Endodermal cell (in vitro differentiated cells): ENCODE measurements at places on chromosomes 1 and 21. TPM values are rescaled to one million over a fixed set of nuclear protein-coding genes. Genes with fewer than 3 reads are reported as not detected.

Gene RHCE
- total RNA-seq, result 0.33 TPM in 1 of 2 replicates, not detected in the other

Gene GPR161
- 24.0 and 25.7 TPM in 2 replicates for total RNA-seq

Gene PODN
- total RNA-seq, result 3.1 and 3.6 TPM in 2 replicates

Gene TMEM269
- 0.11 and 0.20 TPM in 2 replicates for total RNA-seq

Gene OR2G6
- total RNA-seq, result not detected in 2 replicates

Gene SNRPE
- total RNA-seq, result 273 and 285 TPM in 2 replicates

Gene NGF
- total RNA-seq, result 0.38 to 0.70 TPM in 2 of 3 replicates, not detected in the other

DNA sequence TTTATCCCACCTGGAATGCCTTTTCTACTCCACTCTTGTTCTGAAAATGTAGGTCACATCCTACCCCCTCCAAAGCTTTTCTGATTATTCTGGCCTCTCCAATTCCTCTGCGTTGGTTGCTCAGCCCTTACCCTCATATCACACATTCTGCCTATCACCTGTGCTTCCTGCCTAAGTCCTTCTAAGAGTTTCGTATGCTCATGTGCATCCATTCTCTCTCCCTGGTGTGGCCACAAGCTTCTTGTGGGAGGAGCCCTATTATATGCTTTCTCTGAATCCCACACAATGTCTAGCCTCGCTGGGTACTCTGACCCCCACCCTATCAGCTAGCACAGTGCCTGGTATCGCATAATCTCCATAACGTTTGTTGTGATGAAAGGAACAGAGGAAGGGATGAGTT is 54.2 kb downstream of the CD58 start:
- no peak for DNase-seq

DNA sequence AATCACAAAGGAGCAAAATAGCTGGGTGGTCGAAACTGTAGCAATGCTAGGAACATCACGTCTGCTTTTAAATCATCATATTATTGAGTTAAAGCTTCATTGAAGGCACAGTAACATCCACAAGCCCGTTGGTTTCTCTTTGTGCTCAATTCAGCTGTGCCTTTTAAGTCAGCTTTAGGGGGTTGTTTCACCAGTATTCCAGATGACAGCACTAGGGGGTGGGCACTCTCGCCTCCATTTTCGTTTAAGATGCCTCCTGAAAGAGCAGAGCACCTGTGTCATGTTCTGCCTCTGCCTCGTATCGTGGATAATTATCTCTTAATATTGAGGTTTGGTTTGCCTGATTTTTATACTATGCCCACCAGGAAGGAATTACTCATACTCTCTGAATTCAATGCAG is 139.8 kb upstream of the PTBP2 start:
- DNase-seq, result no peak

DNA sequence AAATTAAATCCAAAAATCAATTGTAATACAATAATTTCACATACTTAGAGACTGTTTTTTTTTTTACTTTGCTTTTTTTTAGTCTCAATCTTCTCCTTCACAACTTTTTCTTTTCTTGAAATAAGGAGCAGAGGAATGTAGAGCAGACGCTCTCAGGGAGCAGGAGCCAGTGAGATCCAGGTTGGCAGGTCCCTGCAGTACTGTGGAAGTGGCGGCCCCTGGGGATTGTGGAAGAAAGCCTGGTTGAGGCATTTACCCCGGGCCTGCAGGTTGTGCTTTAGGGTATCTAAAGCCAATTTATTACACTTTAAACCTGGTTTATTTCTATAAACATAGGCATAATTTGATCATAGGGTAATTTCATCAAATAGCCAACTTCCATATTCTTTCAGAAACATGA is 748 bp upstream of the OR2AJ1 start:
- DNase-seq, result no peak

- DNase-seq, result no peak
These were observed 599.5 kb upstream of the B3GALT2 start for GRCh38 chr1:193785850-193786420.

DNA sequence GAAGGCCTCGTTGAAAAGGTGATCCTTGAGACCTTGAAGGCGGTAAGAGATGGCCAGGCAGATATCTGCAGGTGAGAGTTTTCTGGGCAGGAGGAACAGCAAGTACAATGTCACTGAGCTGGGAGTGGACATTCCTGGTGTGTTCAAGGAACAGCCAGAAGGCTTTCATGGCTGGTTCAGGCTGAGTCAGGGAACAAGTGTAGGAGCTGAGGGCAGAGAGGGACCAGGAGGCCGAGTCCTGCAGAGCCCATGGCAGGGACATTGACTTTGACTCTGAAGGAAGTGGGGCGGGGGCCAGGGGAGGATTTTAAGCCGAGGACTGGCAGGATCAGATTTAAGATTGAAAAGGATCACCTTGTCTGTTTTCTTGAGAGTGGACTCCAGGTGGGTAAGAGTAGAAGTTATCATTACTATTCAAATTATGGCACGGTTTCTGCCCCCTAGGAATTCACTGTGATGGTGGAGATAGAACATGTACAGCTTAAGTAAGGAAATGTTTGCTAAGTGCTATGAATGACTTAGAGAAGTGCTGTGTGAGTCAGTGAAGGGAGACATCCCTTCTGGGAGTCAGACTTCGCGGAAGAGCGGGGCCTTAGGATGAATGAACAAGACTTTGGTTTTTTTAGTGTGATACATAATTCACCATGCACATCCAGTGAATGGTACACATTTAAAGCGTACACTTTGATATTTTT is 202.3 kb downstream of the KIF26B start:
- no peak for DNase-seq

- DNase-seq, result no peak
These were observed 4.2 kb downstream of the UBR4 start for GRCh38 chr1:19205845-19206244.

- no peak for DNase-seq
These were observed 47.5 kb upstream of the TDRD10 start for GRCh38 chr1:154454386-154455120.

DNA sequence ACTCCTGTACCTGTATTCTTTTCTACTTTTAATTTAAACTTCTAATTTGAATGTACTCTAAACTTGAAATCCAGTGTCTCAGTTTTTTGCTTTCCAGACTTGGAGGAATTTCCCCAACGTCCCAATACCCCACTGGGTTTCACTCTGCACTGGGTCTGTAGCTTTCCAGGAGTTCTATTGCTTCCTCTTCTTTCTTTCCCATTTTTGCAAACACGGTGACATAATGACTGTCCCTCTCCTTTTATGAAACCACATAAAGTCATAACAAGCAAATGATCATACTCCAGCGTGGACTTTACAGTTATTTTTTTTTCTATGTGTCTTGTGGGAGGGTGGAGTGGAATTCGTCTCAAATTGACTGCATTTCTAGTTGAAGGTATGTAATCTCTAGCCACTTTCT is 97.1 kb downstream of the FASLG start:
- DNase-seq, result no peak

DNA sequence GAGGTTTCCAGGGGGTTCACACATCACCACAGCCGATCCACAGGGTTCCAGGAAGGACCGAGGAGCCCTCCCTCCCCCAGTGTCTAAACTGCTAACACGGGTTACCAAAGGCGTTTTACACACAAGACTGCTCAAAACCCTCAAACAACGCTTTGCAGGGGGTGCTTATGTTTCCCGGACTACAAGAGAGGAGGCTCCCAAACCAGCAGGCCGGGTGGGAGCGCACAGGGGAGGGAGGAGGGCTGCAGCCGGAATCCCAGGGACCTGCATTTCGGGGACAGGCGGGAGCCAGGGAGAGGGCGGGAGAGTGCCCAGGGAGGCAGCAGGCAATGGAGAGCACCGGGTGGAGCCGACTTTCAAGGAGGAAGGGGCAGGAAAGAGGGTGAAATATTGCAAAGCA is 50.8 kb downstream of the ACBD3 start:
- DNase-seq, result peak; percentile 70

GRCh38 chr1:229135773-229136172 is 135.1 kb upstream of the RAB4A start:
- no peak for DNase-seq

DNA sequence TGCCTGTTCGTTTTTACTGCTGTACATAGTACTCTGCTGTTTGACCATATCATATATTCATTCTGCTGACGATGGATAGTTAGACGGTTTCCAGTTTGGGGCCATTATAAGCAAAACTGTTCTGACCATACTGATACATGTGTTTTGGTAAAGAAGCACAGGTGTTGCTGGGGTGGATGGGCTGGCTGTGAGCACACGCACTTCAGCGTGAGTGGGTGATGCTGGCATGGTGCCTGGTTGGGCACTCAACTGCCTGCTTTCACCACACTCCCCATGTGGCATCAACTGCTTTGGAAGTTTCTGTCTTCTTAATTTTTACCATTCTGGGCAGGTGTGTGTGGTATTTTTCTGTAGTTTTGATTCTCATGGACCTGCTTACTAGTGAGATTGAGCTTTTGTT is 37.3 kb downstream of the ADARB1 start:
- DNase-seq, result no peak

DNA sequence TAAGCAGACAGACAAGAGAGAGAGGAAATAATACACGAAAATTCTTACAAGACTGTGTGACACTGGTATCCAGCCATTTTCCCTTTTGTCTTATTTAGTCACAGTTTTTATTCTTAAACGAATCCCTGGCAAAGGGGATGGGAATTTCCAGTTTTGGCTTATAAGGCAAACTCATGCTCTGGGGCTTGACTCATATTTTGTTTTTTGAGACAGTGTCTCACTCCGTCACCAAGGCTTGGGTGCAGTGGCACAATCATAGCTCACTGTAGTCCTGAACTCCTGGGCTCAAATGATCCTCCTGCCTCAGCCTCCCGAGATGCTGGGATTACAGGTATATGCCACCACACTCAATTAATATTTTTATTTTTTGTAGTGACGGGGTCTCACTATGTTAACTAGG is 31.9 kb downstream of the PTGER3 start:
- DNase-seq, result no peak

GRCh38 chr1:231636157-231636556 is 9.6 kb downstream of the DISC1 start:
- peak; percentile 61 for DNase-seq

GRCh38 chr21:32708069-32708468 is 19.7 kb downstream of the SYNJ1 start:
- DNase-seq, result no peak

GRCh38 chr1:8155528-8156186 is 129.5 kb upstream of the ERRFI1 start:
- peak; percentile 83 for DNase-seq

DNA sequence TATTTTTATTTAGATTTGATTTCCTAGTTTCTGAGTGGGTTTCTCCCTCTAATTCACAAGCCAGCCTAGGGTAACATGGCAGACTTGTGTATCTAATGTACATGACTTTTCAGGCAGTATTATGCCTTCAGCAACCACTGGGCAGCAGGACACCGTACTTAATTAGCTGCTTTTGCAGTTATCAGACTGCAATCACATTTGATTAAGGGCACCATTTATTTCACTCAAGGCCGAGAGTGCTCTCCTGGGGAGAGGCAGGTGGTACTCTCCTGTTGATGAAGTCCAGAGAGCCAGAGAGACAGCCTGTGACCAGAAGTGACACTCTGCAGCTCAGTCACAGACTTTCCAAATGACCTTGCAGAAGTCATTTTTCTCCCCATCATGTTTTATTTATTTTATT is 18.7 kb downstream of the CYYR1 start:
- no peak for DNase-seq

- DNase-seq, result no peak
These were observed 156.1 kb downstream of the EDEM3 start for GRCh38 chr1:184598403-184599193.

GRCh38 chr1:119367432-119368124 is 1.0 kb upstream of the HAO2 start:
- peak; percentile 51 for DNase-seq

- DNase-seq, result no peak
These were observed 1.2 kb upstream of the ADAM15 start for GRCh38 chr1:155049651-155050559.

- no peak for DNase-seq
These were observed 16.3 kb upstream of the IFNLR1 start for GRCh38 chr1:24203404-24203803.

DNA sequence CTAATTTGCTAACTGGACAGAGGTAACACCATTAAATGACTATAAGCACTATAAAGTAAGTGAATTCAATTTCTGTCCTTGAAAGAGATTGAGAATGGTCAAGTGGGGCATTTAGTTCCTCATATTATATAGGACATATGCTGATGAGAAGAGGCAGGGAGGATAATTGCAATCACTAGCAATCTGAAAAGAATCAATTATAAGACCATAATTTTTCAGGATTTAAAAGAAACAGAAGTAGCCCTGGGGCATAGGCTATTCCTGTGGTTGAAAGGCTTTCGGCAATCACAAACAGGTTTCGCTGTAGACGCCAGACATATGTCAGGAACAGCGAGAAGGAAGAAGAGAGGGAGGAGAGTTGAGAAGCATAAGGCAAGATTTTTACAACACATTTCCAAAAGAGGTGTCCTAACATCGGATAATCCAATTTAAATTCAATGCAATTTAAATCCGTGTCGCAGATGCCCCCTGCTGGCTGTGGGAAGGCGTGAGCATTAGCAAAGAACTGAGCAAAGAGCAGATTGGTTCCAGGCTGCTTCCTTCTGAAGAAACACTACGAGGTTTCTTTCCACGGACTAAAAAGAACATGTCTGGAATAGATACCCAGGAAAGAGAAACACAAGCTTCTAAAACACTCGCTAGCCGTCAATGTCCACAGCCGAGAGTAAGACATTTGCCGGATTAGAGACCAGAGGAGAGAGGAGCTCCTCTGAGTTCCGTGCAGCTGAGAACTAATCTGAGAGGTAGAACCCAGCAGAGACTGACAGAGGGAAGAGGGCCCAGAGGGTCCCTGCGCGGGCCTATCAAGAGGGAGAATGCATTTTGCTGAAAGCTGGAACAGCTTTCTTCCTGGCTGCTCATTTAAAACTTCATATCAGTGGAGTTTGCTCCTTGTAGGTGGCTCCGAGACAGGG is 27.9 kb downstream of the RGS5 start:
- peak; percentile 85 for DNase-seq

GRCh38 chr1:37997256-37998088 is 7.7 kb upstream of the SF3A3 start:
- DNase-seq, result peak; percentile 44

DNA sequence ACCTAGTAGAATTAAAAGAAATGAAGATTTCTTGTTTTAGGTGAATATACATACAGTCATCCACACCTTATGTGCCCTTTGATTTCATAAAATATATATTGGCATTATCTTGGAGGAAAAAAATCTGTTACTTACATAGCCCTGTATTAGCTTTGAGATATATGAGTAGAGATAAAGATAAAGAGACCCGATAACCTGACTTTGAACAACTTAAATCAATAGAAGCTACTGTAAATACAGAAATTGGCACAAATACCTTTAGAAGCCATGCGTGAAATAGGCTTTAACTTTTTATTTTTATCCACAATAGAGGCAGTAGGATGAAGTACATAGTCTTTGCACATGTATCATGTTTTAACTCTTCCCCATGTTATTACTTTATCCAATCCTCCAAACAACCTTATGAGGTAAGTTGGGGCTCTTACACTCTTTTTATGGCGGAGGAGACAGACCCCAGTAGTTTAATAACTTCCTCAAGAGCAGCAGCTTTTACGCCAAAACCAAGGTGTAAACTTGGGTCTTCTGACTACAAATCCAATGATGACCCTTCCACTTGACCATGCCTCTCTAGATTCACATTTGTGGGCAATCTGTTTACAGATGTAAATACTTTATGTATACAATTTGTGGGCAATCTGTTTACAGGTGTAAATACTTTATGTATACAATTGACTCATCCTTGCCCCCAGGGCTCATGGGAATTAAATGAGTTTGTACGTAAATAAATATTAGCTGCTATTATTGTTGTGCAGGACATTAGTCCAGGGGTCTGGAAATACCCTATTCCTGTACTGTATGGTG is 2.1 kb downstream of the CD55 start:
- no peak for DNase-seq
